HFFc6 (cell line): ENCODE measurements at places on chromosomes 5 and 9. TPM values are rescaled to one million over a fixed set of nuclear protein-coding genes. Genes with fewer than 3 reads are reported as not detected.

The UGT3A2 gene
- not detected in 3 replicates for total RNA-seq

The PCDHA10 gene
- not detected in 3 replicates for total RNA-seq

GRCh38 chr5:5141625-5142525 is 1.7 kb downstream of the ADAMTS16 start:
- peak; percentile 35 for DNase-seq

The SMIM33 gene
- total RNA-seq: not detected in 2 replicates

- no peak for DNase-seq
These were observed 93.7 kb upstream of the IL6ST start for GRCh38 chr5:56088431-56088949.

DNA sequence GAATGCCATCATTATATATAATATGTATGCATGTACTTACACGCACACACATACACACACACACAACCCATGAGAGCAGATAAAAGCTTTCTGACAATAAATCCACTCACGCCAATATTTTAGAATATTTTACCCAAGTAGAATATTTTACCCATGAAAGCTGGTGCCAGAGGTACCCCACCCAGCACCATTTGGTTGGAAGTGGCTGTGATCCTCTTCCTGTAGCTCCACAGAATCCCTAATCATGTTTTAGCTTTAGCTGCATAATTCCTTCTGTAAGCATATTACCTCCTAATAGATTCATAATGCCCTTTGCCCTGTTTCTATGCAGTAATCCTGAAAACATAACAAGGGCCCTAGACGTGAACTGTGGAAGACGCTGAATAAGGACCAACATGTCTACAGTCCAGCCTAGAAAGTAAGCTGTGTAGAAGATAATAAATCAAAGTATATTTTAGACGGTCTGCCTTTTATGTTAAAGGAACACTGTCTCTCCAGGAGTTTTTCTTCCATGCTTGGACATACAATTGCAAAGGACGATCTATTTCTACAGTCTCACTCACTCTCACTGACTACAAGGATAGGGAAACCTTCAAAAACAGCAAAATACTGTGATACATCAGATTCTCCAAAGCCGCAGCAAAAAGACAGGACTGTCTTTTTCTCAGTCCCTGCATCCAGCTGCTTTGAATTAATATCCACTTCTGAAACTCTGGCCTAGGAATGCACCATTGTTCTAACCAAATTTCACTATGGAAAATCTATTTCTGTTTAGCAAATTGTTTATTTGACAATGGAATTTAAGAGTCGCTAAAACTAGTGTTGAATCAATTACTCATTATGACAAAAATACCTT is 98.2 kb downstream of the USP20 start:
- DNase-seq: peak; percentile 17

The TAF11L4 gene
- total RNA-seq: not detected in 3 replicates

The SNCB gene
- not detected in 3 replicates for total RNA-seq

GRCh38 chr5:139637438-139638089 is 10.6 kb upstream of the CXXC5 start:
- DNase-seq: peak; percentile 67

The IFNA2 gene
- total RNA-seq: not detected in 3 replicates

The LIX1 gene
- not detected in 3 replicates for total RNA-seq

GRCh38 chr5:25009063-25009462 is 364.3 kb upstream of the CDH10 start:
- no peak for DNase-seq

- no peak for DNase-seq
These were observed 69.0 kb downstream of the SECISBP2 start for GRCh38 chr9:89387197-89387849.

GRCh38 chr5:163108351-163108750 is 329.0 kb upstream of the CCNG1 start:
- no peak for DNase-seq

The CDH6 gene
- total RNA-seq: 0.52 and 4.6 TPM in 2 replicates

GRCh38 chr5:80414113-80414512 is 6.2 kb downstream of the ZFYVE16 start:
- DNase-seq: no peak

The ABLIM3 gene
- 25.3 to 49.9 TPM (median 31.1 TPM) in 3 replicates for total RNA-seq
